ENCODE measurements at places on chromosomes 6 and 20.

GRCh38 chr20:62931464-62931863 is 5.2 kb upstream of the DIDO1 start:
- no peak for DNase-seq

- DNase-seq, result no peak
Measured at GRCh38 chr6:1503811-1504210, 105.9 kb upstream of the FOXC1 start.

GRCh38 chr6:76166297-76166696 is 93.8 kb upstream of the IMPG1 start:
- no peak for DNase-seq

GRCh38 chr6:149851461-149852110 is 12.6 kb downstream of the LRP11 start:
- no peak for DNase-seq

- no peak for DNase-seq
Measured at GRCh38 chr6:48101290-48101689, 9.7 kb downstream of the PTCHD4 start.

Measured in nucleus accumbens (tissue), 56 donors.